ENCODE measurements at places on chromosomes 16 and 17. TPM values are rescaled to one million over a fixed set of nuclear protein-coding genes. Genes with fewer than 3 reads are reported as not detected.

Gene APRT
- total RNA-seq = 126 TPM

Gene NOS2
- 0.33 TPM for total RNA-seq

Gene TM4SF5
- not detected for total RNA-seq

Gene SMTNL2
- 0.98 TPM for total RNA-seq

Gene PPM1D
- total RNA-seq = 19.6 TPM

Gene TBC1D26
- total RNA-seq = not detected

Gene MARCHF10
- total RNA-seq = 0.16 TPM

- DNase-seq = no peak
- H3K4me1 ChIP-seq = no peaks in the 10 kb centered on the region
- peaks cover 3% of the 10 kb centered on the region for H3K36me3 ChIP-seq
- H3K4me3 ChIP-seq = no peak overlapping the region
Measured at GRCh38 chr17:60065136-60065535, 13.6 kb downstream of the HEATR6 start.

GRCh38 chr16:56262551-56263245, 71.4 kb downstream of the GNAO1 start:
- no peaks in the 10 kb centered on the region for H3K4me1 ChIP-seq
- H3K27me3 ChIP-seq = no peaks in the 10 kb centered on the region
- no peak overlapping the region for H3K4me3 ChIP-seq
- DNase-seq = no peak
- H3K36me3 ChIP-seq = no peaks in the 10 kb centered on the region

DNA sequence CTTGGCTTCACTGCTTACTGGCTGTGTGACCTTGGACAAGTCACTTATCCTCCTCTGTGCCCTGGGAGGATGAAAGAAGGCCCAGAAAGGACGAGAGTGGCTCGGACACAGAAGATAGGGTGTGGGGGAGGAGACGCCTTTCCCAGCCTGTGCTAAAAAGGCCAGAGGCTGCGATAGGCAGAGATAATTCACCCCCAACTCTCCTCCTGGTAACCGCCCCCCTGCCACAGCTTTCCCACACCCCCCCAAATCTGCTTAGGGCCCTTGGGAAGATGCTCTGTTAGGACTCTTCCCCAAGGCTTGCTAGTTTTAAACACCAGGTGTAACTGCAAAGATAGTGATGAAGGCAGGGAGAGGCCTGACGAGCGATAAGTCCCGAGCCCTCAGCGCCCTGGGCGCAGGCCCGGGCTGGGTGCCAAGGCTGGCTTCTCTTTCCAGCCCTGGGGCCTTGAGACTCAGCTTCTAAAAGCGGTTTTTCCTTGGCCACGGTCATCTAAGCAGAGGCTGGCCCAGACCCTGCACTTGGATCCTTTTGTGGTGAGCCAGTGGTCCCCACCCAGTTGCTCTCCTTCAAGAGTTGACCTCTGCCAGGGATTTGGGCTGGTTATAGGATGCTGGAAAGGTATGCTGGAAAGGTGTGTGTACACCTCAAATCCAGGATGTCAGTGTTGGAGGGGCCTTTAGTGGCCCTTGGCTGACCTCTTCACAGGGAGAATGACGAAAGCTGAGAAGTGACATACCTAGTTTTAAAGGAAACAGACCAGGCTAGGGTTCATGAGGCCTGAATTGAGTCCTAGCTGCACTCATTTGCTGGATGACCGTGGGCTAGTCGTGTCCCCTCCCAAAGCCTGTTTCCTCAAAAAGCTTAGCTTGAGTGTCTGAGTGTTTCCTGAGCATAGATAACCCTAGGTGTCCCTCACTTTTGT, 3.4 kb upstream of the PPP1R9B start:
- H3K27me3 ChIP-seq = no peaks in the 10 kb centered on the region
- DNase-seq = peak; percentile 60
- no peak overlapping the region for H3K4me3 ChIP-seq
- H3K36me3 ChIP-seq = no peaks in the 10 kb centered on the region

GRCh38 chr17:78278139-78278741, 46.8 kb downstream of the TMEM235 start:
- H3K4me1 ChIP-seq = no peaks in the 10 kb centered on the region
- no peak for DNase-seq
- H3K36me3 ChIP-seq = no peaks in the 10 kb centered on the region
- no peaks in the 10 kb centered on the region for H3K27me3 ChIP-seq
- no peak overlapping the region for H3K27ac ChIP-seq

- H3K27me3 ChIP-seq = no peaks in the 10 kb centered on the region
- no peaks in the 10 kb centered on the region for H3K4me1 ChIP-seq
- no peak overlapping the region for H3K27ac ChIP-seq
- H3K4me3 ChIP-seq = no peak overlapping the region
- no peaks in the 10 kb centered on the region for H3K36me3 ChIP-seq
Measured at GRCh38 chr17:78019367-78019975, 61.0 kb downstream of the TNRC6C start.

GRCh38 chr17:76833034-76833644, 35.1 kb upstream of the MGAT5B start:
- H3K4me1 ChIP-seq = no peaks in the 10 kb centered on the region
- H3K36me3 ChIP-seq = no peaks in the 10 kb centered on the region
- H3K4me3 ChIP-seq = no peak overlapping the region
- H3K27ac ChIP-seq = no peak overlapping the region
- no peaks in the 10 kb centered on the region for H3K27me3 ChIP-seq
- DNase-seq = no peak

DNA sequence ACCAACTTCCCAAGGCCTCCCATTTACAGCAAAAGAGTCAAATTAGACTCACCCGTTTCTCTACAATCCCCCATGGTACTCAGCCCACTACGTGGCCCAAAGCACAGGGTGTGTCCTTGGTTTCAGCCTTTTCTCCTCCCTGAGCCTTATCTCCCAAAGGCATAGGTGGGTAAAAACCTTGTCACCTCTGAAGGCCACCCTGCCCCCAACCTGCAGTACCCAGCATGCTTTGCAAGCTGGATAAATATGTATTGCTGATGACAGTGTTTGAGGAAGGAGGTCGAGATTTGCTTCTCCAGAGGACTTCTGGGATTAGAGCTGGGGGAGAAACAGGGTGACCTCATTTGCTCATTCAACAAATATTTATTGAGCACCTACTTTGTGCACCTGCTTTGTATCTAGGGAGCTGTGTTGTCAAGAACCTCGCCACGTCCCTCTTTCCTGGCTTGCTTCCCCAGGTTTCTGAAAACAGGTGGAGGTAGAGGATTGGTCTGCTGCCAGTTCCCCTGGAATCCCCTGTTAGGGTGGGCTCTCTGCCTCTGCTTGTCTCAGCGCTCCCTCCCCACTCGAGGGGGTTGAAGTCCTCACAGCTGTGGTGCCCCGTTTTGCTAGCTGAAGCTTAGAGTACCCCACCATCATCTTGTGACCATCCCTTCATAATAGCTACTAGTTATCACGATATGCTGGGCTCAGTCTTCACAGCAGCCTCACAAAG, 3.0 kb downstream of the LASP1 start:
- H3K4me3 ChIP-seq = no peak overlapping the region
- H3K4me1 ChIP-seq = peaks cover 46% of the 10 kb centered on the region
- no peak for DNase-seq
- no peaks in the 10 kb centered on the region for H3K27me3 ChIP-seq
- no peaks in the 10 kb centered on the region for H3K36me3 ChIP-seq

GRCh38 chr17:18245038-18245776, 13.3 kb downstream of the FLII start:
- H3K4me3 ChIP-seq = no peak overlapping the region
- no peak overlapping the region for H3K27ac ChIP-seq
- H3K27me3 ChIP-seq = no peaks in the 10 kb centered on the region
- H3K4me1 ChIP-seq = no peaks in the 10 kb centered on the region
- H3K36me3 ChIP-seq = no peaks in the 10 kb centered on the region

DNA sequence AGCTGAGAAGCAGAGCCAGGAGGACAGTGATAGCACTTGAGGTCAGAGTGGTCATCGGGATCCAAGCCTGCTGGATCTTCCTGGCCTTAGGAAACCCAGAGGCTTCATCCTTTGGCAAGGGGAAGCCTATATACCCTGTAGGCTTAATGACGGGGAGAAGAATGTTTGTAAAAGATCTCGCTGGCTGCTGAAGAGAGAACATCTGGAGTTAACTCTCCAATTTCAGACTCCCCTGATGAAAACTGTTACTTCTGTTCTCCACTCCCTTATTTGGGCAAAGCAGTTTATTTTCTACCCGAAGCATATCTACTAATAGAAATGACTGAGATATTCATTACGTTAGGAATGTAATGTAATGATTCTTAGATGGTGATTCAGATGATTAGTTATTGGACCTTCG, 487.0 kb downstream of the CDH13 start:
- H3K27me3 ChIP-seq = no peaks in the 10 kb centered on the region
- no peaks in the 10 kb centered on the region for H3K36me3 ChIP-seq
- DNase-seq = no peak
- no peak overlapping the region for H3K27ac ChIP-seq
- H3K4me1 ChIP-seq = no peaks in the 10 kb centered on the region

GRCh38 chr17:7222093-7222971, 2.6 kb downstream of the ACADVL start:
- H3K27ac ChIP-seq = peak overlapping the region; percentile 100
- H3K4me3 ChIP-seq = no peak overlapping the region
- no peak for DNase-seq
- H3K36me3 ChIP-seq = no peaks in the 10 kb centered on the region

DNA sequence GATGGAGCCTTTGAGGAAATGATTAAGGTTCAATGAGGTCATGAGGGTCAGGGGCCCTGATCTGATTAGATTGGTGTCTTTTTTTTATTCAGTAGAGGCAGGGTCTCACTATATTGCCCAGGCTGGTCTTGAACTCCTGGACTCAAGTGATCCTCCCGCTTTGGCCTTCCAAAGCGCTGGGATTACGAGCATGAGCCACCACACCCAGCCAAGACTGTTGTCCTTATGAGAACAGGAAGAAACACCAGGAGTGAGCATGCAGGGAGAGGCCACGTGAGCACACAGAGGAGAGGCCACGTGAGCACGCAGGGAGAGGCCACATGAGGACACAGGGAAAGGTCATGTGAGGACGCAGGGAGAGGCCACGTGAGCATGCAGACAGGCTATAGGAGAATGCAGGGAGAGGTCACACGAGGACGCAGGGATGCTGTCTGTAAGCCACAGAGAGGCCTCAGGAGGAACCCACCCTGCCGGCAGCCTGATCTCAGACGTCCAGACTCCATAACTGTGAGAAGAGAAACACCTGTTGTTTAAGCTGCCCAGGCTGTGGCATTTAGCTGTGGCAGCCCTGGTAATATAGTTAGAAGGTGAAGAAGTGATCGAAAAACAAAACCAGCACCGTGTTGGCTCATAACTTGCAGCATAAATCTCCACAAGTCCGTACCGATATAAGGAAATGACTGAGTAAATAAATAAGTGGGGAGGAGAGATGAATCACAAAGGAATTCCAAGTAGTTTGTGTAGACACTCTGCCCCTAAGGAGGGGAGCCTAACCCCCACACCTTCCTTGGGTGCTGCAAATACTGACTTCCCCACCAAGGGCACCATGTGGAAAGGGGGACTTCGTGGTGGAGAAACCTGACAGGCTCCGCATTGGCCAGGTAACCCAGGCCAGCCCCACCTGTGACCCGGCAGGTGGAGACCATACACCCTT, 14.6 kb upstream of the CSNK1D start:
- no peaks in the 10 kb centered on the region for H3K27me3 ChIP-seq
- DNase-seq = peak; percentile 77
- H3K36me3 ChIP-seq = no peaks in the 10 kb centered on the region
- H3K27ac ChIP-seq = peak overlapping the region; percentile 80
- peaks cover 6% of the 10 kb centered on the region for H3K4me1 ChIP-seq
- H3K4me3 ChIP-seq = no peak overlapping the region

- no peaks in the 10 kb centered on the region for H3K36me3 ChIP-seq
- no peak overlapping the region for H3K27ac ChIP-seq
- no peak overlapping the region for H3K4me3 ChIP-seq
- no peaks in the 10 kb centered on the region for H3K27me3 ChIP-seq
Measured at GRCh38 chr17:49925921-49926320, 43.1 kb upstream of the DLX4 start.

- peaks cover 6% of the 10 kb centered on the region for H3K4me1 ChIP-seq
- H3K27ac ChIP-seq = no peak overlapping the region
- no peak overlapping the region for H3K4me3 ChIP-seq
- no peaks in the 10 kb centered on the region for H3K27me3 ChIP-seq
- no peaks in the 10 kb centered on the region for H3K36me3 ChIP-seq
- peak; percentile 38 for DNase-seq
Measured at GRCh38 chr16:69727916-69728270, 1.5 kb upstream of the NQO1 start.

DNA sequence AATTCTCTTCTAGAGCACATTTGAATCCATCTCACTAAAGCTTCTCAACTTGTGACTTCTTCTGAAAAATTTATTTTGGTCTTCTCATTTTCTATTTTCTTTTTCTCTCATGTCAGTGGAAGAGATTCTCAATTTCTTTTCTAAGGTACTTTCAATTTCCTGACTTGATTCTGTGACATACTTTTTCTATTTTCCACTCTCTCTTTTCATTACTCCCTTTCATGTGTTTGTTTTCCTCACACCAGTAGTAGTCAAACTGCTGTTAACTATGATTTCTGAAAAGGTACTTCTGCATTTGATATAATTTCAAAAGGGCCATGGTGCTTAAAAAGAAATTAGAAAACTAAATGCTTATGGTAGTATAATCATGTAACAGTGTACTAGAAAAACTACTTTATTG, 41.9 kb downstream of the NFAT5 start:
- DNase-seq = no peak
- H3K36me3 ChIP-seq = no peaks in the 10 kb centered on the region
- H3K27me3 ChIP-seq = no peaks in the 10 kb centered on the region
- no peak overlapping the region for H3K4me3 ChIP-seq
- peaks cover 8% of the 10 kb centered on the region for H3K4me1 ChIP-seq
- H3K27ac ChIP-seq = no peak overlapping the region

GRCh38 chr17:56182081-56182480, 28.8 kb downstream of the ANKFN1 start:
- H3K27ac ChIP-seq = no peak overlapping the region
- H3K36me3 ChIP-seq = no peaks in the 10 kb centered on the region
- no peaks in the 10 kb centered on the region for H3K4me1 ChIP-seq
- H3K27me3 ChIP-seq = no peaks in the 10 kb centered on the region

All from breast epithelium (tissue), 4 donors.